ENCODE measurements at places on chromosomes 11 and 22.

- no peaks in the 10 kb centered on the region for H3K27me3 ChIP-seq
- no peak overlapping the region for H3K27ac ChIP-seq
- no peaks in the 10 kb centered on the region for H3K4me1 ChIP-seq
- DNase-seq: no peak
- no peak overlapping the region for H3K4me3 ChIP-seq
Measured at GRCh38 chr11:109033627-109034338, 368.9 kb downstream of the DDX10 start.

DNA sequence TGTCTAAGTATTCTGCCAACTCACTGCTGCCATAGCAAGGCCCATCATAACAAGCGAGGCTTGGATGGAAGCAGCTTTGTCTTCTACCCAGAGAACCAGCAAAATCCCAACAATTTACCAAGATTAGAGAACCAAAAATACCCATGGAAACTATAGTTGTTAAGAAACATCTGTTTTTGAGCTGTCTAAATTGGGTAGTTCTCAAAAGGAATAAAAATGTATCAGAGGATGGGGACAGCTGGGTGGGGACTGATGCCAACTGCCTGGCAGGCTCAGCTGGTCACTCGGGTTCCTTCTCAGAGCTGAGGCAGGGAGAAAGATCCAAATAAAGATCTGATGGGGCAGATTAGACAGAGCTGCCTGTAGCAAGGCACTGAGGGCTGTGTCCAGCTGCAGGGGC, 85.9 kb upstream of the GRK3 start:
- no peak for DNase-seq
- no peaks in the 10 kb centered on the region for H3K36me3 ChIP-seq
- no peak overlapping the region for H3K4me3 ChIP-seq
- no peak overlapping the region for H3K27ac ChIP-seq
- H3K4me1 ChIP-seq: peaks cover 8% of the 10 kb centered on the region

DNA sequence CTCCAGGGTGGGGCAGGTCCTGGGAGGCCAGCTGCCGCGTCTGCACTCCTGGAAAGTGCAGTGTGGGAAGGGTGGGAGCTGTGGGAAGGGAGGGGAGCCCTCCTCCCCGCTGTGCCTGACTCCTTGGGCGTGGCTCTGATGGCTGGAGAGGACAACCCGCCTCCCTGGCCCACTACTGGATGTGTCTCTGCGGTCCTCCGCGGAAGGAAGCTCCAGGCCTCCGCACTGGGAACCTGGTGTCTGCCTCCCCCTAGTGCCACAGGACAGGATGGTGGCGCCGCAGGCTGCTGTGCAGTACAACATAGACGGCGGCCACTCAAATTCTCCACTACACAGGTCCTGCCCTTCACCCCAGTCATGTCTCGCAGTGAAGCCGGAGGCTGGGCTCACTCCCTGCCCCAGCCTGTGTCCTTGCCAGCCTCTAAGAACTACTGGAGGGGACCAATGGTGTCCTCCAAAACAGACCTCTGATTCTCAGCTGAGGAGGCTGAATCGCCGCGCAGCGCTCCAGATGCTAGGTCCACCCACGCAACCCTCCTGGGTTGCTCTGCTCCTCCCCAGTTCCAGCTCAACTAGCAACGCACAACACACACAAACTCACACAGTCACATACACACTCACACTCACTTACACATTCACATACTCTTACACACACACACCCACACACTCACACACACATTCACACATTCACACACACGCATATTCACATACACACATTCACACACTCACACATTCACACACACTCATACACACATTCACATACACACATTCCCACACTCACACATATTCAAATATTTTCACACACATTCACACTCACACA, 12.4 kb upstream of the DSCAML1 start:
- H3K36me3 ChIP-seq: no peaks in the 10 kb centered on the region
- H3K4me1 ChIP-seq: peaks cover 4% of the 10 kb centered on the region
- no peak overlapping the region for H3K27ac ChIP-seq
- peak; percentile 56 for DNase-seq

GRCh38 chr11:33932721-33933120, 40.8 kb upstream of the LMO2 start:
- no peak overlapping the region for H3K4me3 ChIP-seq
- DNase-seq: no peak
- H3K27me3 ChIP-seq: no peaks in the 10 kb centered on the region
- no peaks in the 10 kb centered on the region for H3K36me3 ChIP-seq
- H3K4me1 ChIP-seq: peaks cover 3% of the 10 kb centered on the region

DNA sequence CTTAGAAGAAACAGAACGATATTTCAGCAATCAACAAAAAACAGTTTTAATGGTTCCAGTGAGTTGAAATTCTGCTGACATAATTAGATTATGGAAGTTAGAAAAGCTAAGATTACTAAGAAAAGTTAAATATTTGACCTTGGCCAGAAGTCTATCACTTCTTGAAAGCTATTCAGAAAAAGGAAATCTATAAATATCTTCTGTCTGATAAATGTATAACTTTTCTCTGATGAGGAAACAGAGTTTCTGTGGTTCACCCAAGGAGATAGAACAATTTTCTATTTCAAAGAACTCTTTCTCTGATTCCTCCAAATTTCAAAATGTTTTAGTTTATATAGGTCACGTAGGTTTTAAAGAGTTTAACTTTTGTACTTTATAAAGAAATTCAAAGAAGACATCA, 438.4 kb upstream of the CHORDC1 start:
- DNase-seq: no peak
- H3K36me3 ChIP-seq: no peaks in the 10 kb centered on the region
- H3K27ac ChIP-seq: no peak overlapping the region
- H3K27me3 ChIP-seq: no peaks in the 10 kb centered on the region

All from body of pancreas (tissue), 4 donors.